Fibroblast of skin of right biceps (primary cell): ENCODE measurements at places on chromosomes 3 and 15.

DNA sequence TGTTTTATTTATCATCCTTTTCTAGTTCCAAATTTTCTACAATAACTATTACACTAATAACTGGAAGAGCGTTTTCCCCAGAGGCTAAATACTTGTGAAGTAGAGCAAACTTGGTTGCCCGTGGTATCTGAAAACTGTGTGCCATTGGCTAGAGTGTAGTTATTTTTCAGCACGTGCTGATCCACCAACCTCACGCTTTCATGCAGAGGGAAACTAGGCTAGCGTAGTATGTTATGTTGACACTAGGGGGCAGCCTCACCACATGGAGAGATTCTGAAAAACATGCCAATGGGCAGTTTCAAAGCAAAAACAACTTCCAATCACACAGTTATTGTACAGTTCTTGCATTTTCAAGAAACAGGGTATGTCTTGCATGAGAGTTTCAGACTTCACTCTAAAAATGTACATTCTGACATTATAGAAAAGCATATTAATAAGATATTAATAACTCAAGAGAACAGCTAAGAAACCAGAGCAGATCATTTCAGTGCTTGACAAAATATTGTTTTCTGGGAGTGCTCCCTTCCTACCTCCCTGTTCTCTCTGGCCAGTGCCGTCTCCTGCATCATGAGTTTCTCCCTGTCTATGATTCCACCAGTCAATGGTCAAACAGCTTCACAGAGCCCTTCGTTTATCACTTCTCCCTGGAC is 39.7 kb downstream of the SPATA12 start:
- DNase-seq = peak; percentile 65

DNA sequence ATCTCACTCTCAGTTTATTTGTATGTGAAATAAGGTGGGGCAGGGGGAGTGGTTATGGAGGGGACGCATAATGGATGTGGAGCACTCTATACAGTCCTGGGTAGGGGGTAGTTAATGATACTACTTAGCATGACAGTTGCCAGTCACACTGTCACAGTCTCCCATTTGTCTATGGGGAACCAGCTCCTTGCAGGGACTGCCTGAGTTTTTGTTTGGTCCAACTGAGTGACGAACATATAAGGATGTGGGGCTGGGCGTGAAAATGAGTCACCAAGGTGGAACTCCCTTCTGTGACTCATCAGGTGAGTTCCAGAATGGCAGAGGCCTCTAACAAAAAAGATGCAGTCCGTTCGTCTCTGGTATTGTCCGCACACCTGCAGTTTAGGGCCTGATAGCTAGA is 235.3 kb upstream of the ST8SIA2 start:
- no peak for DNase-seq

DNA sequence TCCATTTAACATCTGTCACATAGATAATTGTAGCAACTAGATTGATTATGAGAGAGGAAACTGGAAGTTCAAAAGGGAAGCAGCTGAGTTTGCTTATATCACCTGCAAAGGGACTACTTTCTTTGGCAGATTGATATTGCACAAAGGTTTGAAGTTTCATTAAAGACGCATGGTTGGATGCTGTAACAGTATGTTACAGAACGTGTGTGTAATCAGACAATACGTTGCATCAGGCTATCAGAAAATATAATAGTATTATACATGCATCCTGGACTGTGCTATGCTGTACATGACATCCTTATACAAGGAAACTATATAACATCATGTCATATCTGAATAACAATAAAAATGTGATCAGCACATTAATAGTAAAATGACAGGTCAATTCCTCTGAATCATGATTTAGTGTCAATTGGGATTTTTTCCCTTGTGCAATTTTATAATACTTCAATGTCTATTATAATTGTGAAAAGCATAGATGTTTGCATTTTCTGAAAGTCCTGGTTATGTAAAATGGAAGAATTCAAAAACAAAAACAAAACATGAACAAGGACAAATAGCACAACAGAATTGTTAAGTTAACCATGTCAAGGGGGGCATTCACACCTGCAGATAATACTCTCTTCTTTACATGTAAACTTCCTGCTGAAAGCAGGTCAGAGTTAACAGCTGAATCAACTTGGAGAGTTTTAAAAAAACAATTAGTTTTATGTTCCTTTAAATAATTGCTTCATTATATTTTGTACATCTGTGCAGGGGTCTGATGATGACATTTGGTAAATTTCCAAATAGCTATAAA is 283.2 kb upstream of the KCNH8 start:
- no peak for DNase-seq

- no peak for DNase-seq
Measured at GRCh38 chr3:23201154-23201838, 1.8 kb upstream of the UBE2E2 start.

DNA sequence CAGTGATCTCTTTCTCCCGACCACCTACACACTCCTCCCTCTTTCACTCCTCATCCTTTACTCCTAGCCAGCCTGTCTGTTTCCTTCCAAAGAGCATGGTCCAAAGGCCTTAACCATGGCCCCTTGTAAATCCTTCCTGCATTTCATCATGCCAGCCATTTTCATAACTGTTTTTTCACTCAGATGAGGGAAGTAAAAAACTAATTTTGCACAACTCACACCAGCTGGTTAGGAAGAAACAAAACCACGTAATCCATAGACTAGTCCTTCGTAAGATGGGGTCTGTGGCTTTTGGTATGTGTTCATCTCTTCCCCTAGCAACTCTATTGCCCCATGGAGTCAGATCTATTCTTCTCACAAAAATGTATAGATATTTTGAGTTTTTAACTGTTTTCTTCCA is 187.8 kb downstream of the SHOX2 start:
- DNase-seq = no peak

- no peak for DNase-seq
Measured at GRCh38 chr3:51384055-51384725, 901 bp upstream of the MANF start.

GRCh38 chr3:186124592-186124991 is 15.7 kb upstream of the ETV5 start:
- no peak for DNase-seq

DNA sequence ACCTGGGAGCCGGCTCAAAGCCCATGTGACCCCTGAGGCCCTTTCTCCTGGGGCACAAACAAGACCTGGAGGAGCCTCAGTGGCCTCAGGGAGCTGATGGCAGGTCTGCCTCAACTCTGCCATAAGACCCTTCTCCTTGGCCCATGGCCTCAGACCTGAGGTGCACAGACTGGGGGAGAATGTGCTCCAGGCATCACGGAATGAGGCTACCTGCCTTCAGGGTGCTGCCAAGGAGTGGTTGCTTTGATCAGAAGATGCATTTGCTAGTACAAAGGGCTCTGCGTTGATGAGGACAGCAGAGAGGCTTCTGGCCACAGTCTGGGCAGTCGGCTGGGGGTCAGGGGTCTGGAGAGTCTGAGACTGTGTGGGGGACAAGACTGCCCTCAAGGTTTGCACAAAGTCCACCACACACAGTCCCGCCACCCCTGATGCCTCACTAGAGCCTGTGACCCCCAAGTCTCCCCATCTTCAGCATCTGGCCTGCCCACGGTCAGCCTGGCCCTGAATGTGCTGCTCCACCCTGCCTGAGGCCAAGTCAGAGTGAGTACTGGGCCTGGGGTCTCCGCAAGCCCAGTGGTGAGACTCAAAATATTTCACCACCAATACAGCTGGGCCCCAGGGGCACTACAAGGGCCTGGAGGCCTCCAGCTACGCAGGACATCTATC is 26.6 kb downstream of the ALDH1L1 start:
- no peak for DNase-seq
